ENCODE measurements at places on chromosomes 3 and 15. TPM values are rescaled to one million over a fixed set of nuclear protein-coding genes. Genes with fewer than 3 reads are reported as not detected.

ATR gene
- total RNA-seq: 12.1 TPM

DNA sequence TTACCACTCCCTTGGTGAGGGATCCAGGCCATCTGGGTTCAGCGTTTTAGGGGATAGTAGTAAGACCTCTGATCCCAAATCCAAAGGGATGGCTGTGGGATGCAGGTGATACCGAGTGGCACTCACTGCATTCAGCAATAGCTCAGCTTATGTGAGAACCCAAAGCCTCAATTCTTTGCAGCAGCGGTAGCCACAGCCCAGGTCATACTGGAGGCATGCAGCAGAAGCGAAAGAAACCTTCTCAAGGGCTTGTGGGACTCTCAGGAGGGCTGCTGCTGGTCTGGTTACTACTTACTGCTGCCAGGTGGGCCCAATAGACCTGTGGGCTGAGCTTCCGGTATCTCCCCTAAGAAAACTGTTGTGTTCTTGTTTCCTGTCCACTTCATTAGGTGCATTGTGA lies 38.0 kb downstream of the CHCHD6 start:
- no peak for DNase-seq

- no peak for DNase-seq
Measured at GRCh38 chr3:143497382-143497781, 350.9 kb downstream of the SLC9A9 start.

GRCh38 chr3:53046171-53047170 lies 598 bp upstream of the SFMBT1 start:
- DNase-seq: peak; percentile 78

DNA sequence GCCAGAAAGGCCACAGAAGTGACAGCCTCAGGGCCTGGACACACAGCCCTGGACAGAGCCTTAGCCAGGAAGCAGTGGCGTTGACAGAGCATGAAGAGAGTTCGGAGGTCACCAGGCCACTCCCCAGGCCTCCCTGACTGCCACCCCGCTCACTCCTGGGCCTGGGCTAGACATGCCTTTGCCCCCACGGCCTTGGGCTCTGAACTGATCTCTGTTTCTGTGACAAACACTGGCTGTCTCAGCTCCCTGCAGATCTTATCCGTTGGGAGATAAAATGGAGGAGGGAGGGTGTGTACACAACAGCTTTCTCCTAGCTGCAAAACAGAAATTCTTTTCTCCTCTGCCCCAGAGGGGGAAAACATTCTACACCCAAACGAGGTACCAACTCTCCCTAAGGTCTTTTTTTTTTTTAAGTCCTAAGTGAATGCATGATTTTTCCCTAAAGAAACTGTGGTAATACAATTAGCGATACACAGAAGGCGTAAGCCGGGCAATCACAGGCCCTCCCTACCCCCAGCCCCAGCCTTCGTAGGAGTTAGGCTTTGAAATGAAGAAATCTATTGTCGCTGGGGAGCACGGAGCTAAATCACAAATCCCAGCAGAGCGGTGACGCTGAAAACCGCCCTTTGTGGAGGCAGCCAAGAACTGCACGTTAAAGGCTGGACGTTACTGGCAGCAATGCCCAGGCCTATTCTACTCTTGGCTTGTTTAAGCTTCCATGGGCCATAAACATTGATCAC lies 45.0 kb downstream of the SRGAP3 start:
- DNase-seq: no peak
